Brain (organoid and tissue), 16 donors: ENCODE measurements at places on chromosomes 5 and 9.
A peak's percentile ranks its signal among the peaks of the same experiment; 100 is the strongest.

- no peak for DNase-seq
Observed at GRCh38 chr5:113039229-113039933, 62.8 kb downstream of the DCP2 start.

- no peak for DNase-seq
Observed at GRCh38 chr9:35948901-35949318, 9.0 kb downstream of the OR2S2 start.

GRCh38 chr9:102482776-102483175 lies 512.4 kb upstream of the CYLC2 start:
- no peak for DNase-seq

DNA sequence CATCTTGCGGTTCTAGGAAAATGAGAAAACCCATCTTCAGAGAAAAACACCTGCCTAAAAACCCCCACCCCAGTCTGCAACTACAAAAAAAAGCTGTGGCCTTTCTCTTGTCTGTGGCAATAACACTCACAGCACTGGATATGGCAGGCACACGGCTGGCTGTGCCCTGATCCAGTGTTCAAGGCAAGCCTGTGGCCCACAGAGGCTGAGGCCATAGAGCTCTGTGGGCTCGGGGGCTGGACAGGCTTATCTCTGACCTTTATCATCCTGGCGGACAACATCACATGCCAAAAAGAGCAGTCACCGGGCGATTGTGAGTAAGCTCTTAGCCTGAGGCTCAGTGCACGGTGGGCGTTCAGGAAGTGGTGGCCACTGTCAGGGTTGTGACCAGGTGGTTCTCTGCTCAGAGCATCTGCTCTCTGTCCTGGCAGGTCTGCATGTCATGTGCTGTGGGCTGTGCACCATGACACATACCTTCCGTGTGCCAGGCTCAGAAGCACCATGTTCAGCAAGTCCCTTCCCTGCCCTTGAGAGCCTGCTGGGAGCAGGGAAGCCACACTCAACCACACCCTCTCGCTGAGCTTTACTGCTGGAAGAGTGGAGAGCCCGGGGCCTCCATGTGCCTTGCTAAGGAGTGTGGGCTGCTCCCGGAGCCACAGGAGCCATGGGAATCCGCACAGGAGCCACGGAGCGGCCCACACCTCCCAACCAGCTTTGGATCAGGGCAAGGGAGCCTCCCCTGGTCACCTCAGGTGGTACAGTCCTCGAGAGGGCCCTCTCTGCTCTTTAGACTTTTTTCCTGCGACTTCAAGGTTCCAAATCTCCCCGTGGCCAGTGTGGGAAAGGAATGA lies 34.6 kb upstream of the WDR38 start:
- DNase-seq = no peak

- no peak for DNase-seq
Observed at GRCh38 chr9:12973710-12974109, 198.9 kb downstream of the LURAP1L start.

DNA sequence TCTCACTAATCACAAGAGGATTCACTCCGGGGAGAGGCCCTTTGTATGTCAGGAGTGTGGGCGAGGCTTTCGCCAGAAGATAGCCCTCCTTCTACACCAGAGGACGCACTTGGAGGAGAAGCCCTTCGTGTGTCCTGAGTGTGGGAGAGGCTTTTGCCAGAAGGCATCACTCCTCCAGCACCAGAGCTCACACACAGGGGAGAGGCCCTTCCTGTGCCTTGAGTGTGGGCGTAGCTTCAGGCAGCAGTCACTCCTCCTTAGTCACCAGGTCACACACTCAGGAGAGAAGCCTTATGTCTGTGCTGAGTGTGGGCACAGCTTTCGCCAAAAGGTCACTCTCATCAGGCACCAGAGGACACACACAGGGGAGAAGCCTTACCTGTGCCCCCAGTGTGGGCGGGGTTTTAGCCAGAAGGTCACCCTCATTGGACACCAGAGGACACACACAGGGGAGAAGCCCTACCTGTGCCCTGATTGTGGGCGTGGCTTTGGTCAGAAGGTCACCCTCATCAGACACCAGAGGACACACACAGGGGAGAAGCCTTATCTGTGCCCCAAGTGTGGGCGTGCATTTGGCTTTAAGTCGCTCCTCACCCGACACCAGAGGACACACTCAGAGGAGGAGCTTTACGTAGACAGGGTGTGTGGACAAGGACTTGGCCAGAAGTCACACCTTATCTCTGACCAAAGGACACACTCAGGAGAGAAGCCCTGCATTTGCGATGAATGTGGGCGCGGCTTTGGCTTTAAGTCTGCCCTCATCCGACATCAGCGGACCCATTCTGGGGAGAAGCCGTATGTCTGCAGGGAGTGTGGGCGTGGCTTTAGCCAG lies 27.8 kb downstream of the NUTM2F start:
- DNase-seq = no peak

GRCh38 chr9:76313771-76314170 lies 80.5 kb downstream of the RFK start:
- DNase-seq = no peak

DNA sequence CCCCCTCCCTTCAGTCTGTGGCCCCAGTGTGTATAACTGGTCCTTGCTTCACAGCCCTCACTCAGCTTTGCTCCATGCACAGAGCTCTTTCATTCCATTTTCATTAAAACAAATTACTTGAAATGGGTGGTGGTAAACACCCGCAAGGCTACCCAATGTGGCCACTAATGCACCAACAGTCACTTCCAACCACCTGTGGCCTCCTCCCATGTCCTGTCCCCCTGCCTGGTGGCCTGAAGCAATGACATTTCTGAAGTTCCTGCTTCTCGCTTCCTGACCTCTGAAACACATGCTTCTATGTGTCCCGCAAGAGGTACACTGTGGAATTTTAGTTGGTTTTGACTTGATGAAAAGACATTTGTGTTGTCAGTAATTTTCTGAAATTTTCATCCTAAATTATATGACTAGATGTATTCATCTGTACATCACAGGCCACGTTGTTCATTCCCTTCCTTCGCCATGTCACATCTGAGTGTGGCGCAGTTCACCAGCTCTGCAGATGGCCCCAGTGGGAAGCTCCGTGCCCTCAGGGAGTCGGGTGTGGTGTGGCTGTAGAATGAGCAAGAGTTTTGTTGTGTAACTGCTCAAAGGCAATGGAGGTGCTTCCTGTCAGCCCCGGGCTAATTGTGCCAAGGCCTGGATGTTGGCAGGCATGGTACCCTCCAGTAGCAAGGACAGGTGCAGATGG lies 9.6 kb downstream of the ROPN1L start:
- DNase-seq = no peak

DNA sequence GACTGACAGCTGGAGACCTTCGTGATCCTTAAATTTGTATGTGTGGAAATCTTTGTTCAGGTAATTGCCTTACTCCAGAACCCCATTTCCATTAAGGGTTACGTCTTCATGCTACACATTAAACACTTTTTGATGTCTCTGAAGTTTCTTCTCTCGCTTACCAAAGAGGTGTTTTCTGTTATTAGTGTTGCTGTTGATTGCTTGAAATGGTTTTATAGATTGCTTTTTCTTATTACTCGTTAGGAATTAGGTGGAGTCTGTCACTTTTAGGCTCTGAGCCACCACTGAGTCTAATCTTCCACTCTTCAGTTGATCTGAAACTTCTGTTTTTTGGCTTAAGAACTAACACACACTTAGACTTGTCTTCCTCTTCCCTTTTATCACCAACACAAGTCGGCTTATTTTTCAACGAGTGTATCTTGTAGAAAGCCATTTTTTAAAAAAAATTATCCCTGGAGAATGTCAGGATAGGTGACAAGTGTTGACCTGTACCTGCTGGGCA lies 62.2 kb upstream of the PPARGC1B start:
- DNase-seq = no peak

GRCh38 chr5:96407436-96407835 lies 25.6 kb downstream of the PCSK1 start:
- DNase-seq = no peak

DNA sequence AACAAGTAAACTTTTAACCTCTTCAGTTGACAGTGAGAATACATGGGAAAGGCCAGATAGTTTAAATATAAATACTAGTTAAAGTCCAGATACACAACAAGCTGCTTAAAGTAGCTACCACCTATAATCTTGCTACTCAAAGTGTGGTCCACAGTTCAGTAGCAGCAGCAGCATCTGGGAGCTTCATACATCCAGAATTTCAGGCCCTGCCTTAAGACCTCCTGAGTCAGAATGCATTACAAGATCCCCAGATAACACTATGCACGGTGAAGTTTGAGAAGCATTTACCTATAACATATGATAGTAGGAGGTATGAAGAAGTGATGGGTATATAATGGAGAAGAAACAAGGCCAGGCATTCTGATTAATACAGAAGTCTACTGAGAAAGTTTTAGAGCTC lies 244.5 kb downstream of the EFNA5 start:
- no peak for DNase-seq

DNA sequence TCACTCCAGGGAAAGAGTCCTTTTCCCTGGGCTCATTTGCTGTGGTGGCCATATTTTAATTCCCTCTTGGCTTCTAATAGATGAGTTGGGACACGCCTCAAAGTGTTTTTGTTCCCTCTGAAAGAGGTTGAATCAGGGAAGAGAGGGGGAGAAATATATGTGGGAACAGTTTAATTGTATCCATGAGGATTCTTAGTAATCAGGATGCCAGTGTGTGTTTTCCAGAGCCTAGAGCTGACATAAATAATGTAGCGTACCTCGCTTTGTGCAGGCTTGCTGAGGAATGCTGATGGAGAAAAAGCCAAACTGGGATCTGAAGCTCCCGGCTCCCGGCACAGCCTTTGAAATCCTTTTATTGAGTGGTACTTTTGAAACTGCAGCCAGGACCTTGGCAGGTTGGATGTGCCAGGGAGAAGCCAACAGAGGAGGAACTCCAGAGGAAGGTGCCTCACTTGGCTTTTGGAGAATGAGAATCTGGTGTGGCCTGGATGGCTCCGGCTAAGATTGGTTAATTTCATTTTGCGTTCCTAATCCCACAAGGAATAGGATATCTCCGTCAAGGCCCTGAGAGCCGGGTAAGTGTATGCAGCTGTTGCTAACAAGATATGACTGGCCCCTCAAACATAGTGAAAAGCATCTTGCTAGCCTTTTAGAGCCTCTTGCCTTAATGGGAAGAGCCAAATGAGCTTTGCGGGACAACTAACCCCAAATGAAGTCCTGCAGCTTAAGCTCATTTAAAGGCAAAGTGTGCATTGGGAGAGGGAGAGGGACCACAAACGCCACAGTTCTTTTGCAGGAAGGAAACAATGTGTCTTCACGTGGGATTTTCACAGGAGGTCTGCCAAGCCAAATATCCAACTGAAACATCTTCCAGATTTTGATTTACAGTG lies 471.1 kb upstream of the WWC1 start:
- no peak for DNase-seq

DNA sequence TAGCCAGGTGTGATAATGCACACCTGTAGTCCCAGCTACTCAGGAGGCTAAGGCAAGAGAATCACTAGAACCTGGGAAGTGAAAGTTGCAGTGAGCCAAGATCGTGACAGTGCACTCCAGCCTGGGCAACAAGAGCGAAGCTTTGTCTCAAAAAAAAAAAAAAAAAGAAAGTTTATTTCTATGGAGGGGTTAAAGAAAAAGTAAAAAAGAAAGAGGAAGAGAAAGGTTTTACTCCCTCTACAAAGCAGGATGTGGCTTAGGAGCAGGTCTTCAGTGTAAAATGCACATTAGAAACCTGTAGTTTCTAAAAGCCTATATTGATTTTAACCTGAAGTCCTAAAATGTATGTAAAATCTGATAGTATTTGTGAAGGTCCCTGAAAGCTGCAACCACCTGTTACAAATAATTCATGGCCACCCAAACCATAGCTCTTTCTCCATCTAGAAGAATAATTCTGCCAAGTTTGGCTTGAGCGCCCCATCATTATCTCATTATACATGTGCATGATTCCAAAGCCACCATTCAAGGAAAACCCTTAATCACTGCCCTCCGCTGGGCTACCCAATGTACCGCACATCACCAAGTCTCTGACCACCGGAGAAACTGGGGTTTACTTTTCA lies 3.4 kb downstream of the FNBP1 start:
- DNase-seq = no peak

GRCh38 chr9:117153021-117153420 lies 261.8 kb downstream of the ASTN2 start:
- no peak for DNase-seq

- no peak for DNase-seq
Observed at GRCh38 chr5:59361454-59361853, 532.1 kb downstream of the PDE4D start.

DNA sequence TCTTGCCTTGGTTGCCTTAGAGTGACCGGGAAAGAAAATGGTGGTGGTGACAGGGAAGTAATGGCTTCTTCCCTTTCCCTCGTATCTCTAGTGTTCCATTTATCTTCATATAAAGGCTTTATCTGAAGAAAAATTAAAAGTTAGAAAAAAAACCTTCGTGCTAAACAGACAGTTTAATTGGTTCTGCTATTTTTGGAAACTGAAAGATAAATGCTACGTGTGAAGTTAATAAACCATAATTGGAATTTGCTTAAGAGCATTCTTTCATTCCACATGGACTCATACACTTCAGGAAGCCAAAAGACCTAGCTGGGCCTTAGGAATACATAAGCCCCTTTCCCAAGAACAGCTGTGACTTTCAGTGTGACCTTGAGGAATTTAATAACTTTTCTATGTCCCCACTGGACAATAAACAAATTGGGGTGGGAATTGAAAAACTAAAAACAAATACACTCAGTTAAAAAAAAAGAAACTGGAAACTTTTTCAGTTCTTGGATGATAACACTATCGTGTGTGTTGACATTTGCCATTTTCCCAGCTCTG lies 818.8 kb upstream of the WWC1 start:
- peak; percentile 54 for DNase-seq

GRCh38 chr9:27362447-27363210 lies 65.7 kb upstream of the EQTN start:
- no peak for DNase-seq

GRCh38 chr5:112124788-112125187 lies 294.3 kb downstream of the EPB41L4A start:
- DNase-seq = no peak

DNA sequence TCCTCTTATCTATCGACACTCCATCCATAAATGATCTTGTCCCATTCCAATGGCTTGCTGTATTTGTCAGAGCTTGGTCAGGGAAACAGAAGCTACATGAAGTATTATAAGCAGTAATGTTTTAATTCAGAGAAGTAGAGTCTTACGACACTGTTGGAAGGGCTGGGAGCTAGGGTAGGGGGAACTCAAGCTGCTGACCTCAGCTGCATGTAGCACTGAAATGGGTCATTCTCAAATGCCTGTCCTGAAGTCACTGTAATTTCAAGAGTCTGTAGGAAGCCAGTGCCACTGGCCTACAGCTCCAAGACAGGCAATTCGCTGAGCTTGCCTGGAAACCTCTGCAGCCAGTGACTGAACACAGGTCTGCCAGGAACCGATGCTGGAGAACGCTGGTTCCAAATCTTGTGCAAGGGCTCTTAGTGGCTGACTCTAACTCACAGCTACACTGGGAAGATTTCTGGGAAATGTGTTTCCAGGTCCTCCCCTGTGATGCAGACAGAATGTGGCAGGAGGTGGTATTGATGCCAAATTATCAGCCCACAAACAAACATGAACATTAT lies 532.4 kb downstream of the CCDC171 start:
- DNase-seq = no peak

DNA sequence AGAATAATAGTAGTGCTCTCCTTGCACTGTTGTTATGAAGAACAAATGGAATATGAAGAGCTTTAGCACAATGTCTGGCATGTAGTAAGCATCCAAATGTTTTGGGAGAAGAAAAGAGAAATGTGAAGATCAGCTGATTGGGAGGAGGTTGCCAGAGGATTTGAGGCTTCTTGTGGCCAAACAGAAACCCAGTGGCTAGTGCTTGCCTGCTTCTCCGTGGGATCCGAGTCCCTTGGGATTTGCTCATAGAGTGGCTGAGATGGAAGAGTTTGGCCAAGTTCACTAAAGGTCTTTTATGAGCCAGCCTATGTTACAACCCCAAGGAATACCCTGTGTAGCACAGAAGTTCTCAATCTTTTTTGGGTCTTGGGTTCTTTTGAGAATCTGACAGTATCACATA lies 86.0 kb downstream of the ANGPTL2 start:
- DNase-seq = no peak
